ENCODE measurements at places on chromosomes 7 and 10.

DNA sequence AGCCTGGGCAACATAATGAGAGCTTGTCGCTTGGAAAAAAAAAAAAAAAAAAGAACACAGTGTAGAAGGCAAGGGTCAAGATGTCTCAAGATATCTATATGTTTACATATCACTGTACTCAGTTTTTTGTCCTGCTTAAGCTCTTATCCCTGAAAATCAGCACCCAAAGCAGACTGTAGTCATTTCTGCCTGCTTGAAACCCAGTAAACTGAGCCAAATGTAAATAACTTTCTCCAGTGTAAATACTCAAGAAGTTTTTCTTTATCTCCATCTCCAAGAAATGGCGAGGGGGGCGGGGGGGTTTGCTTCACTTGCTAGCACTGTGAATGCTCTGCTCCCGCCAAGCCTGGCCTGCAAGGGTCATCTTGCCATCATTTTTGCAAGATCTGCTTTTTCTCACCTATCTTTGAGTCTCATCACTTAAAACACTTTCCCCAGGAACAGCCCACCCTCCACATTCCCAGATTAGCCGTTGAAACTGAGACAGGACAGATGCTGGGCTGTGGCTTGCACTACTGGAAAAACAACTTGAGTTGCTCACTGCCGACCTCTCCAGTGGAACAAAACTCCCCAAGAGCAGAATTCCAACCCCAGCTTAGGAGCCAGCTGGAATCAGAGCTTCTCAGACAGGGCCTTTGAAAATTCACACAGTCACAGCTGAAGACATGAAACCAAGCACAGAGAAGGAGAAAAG is 54.6 kb downstream of the AFAP1L2 start:
- no peak for DNase-seq

DNA sequence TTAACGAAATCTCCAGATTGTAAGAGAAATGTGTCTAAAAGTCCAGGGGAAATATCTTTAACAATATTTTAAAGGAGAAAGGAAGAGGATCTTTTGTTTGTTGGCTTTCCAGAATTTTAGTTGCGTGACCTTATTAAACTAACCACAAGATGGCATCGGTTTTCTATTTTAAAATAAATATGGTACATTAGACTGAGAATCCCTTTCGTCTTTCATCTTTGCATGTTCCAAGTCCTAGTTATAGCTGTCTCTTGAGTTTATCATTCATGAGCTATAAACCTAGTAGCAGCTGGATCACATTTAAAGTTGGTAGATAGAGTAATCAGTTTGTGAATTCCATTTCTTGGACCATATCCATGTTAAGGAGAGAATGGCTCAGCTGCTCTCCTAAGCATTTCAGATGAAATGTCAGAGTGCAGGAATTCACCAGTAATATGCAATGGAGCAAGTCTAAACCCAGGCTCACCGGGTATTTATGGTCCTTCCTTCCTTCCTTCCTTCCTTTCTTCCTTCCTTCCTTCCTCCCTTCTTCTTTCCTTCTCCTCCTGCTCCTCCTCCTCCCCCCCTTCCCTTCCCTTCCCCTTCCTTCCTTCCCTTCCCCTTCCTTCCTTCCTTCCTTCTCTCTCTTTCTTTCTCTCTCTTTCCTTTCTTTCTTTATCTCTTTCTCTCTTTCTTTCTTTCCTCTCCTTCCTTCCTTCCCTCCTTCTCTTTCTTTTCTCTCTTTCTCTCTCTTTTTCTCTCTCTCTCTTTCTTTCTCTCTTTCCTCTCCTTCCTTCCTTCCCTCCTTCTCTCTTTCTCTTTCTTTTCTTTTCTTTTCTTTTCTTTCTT is 57.8 kb upstream of the RAB18 start:
- DNase-seq: no peak

GRCh38 chr10:4733150-4733842 is 92.7 kb upstream of the AKR1E2 start:
- DNase-seq: no peak

- DNase-seq: no peak
Observed at GRCh38 chr7:121557034-121557892, 161.2 kb upstream of the FAM3C start.

DNA sequence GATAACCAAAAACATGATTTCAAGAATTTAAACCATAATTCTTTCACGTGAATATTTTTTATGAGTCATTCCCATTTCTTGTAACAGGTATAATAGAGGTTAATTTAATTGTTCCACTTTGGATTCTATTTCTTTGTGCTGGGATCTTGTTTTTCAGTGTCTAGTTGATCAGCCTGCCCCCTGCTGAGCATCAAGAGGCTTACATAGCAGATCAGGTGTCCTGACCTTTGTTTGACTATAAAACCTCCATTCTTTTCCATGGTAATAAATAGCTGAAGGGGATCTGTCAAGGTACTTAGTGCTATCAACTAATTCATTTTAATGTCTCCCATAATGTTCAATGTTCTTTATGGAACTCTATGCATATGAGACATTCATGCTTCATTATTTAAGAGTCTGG is 4.9 kb downstream of the COL17A1 start:
- no peak for DNase-seq

DNA sequence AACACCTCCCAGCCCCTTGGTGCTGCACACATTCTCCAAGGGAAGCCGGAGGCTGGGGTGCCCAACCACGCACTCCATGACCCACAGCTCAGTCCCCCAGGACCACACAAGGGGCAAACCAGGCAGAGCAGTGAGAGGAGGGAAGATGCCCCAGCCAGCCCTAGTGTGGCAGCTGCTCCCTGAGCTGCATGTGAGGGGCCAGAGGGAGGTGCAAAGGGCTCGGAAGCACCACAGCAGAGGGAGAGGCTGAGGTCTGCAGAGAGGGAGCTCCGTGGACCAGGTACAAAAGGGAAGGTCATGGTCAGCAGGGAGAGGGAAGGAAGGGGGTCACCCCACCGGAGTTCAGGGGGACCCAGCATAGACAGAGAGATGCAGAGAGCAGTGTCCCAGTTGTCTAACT is 1.5 kb upstream of the CALML5 start:
- DNase-seq: no peak

- DNase-seq: no peak
Observed at GRCh38 chr10:5895804-5896203, 5.8 kb downstream of the FBH1 start.

DNA sequence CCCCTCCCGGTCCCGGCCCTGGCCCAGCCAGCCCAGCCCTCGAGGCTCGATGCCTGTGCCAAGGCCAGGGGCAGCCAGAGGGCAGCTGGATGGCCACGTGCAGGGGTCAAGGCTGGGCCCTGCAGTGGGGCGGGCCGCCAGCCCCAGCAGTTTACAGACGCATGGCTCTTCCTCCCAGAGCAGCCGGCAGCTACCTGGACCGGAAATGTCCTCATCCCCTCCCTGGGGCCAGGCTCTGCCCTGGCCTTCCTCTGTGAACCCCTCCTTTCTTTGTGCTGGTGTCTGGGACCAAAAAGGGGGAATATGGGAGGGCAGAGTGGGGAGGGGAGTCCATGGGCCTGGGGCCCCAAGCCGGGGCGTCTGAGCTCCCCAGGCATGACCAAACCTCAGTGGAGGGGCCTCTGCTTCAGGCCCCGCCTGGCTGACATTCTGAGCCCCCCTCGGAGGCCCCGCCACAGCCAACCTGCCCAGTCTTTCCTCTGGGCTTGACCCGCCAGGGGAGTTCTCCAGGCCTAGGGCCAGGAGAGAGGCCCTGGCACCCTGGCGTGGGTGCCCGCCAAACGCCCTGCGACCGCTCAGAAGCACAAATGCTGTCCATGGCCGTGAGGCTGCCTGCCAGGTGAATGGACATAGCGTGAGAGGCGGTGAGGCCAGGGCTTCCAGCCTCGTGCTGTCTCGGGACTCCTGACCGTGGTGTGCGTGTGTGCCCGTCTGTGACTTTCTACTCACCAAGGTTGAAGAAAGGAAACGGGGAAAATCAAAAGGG is 24.7 kb upstream of the AMZ1 start:
- no peak for DNase-seq

DNA sequence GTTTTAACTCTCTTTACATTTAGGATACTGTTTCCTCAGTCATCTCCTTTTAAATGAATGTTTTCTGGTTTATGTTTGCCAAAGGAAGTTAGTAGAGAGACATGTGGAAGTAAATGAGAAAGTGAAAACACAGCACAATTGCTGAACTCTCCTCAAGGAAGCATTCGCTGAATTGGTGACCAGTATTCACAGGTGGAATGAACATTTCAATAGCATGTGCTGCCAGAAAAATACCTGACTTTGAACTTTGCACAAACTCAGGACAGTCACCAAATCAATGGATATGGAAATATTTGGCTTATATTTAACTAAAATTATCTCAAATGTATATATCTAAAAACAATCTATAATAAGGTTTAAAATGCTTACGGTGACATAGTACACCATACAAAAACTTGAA is 28.5 kb downstream of the TSPAN12 start:
- DNase-seq: no peak

- DNase-seq: no peak
Observed at GRCh38 chr7:108468246-108468645, 12.0 kb upstream of the NRCAM start.

DNA sequence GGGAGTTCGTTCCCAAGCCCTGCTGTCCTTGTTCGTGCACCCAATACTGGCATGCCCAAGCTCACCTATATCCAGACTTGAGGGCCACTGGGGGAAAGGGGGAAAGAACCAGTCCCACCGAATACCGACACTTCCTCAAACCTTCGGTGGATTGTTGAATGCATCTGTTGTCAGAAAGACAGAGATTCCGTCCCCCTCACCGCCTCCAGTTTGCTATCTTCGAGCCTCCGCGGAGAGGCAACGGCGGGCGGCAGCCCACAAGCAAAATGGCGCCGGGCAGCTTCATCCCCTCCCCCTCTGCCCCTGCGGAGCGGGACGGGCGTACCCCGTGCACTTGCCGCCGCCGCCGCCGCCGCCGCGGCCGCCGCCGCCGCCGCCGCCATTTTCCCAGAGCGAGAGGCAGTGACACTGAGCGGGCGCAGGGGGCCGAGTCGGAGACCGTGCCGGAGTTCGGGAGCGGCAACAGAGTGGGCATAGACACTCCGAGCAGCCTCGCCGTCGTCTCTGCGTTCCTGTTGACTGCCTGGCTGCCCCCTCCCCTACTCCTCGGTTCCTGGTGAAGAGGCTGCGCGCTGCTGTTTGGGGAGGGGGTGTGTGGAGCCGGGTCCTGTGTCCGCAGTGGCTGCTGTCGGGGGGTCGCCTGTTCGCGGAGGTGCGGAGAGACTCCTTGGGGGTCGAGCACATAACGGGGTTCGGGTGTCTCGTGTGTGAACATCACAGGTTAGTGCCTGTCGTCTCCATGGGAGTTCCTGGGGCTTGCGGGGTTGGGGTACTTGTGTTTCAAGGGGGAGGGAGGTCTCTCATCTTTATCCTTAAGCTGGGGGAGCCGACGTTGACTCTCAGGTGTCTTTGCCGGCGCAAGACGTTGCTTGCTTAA is at the start of gene KMT2E:
Gene KMT2E (plus strand): TSS at position 390 of the 877 bp plus-strand sequence. CDS start 26,748 bp downstream, outside the sequence.
- peak; percentile 85 for DNase-seq

GRCh38 chr7:151008511-151009323 is 15.6 kb downstream of the ATG9B start:
- peak; percentile 70 for DNase-seq

GRCh38 chr10:3624367-3624766 is 160.6 kb downstream of the KLF6 start:
- no peak for DNase-seq

- DNase-seq: no peak
Observed at GRCh38 chr10:110327262-110327914, 22.7 kb upstream of the SMNDC1 start.

- no peak for DNase-seq
Observed at GRCh38 chr7:2276107-2276506, 34.1 kb downstream of the NUDT1 start.

DNA sequence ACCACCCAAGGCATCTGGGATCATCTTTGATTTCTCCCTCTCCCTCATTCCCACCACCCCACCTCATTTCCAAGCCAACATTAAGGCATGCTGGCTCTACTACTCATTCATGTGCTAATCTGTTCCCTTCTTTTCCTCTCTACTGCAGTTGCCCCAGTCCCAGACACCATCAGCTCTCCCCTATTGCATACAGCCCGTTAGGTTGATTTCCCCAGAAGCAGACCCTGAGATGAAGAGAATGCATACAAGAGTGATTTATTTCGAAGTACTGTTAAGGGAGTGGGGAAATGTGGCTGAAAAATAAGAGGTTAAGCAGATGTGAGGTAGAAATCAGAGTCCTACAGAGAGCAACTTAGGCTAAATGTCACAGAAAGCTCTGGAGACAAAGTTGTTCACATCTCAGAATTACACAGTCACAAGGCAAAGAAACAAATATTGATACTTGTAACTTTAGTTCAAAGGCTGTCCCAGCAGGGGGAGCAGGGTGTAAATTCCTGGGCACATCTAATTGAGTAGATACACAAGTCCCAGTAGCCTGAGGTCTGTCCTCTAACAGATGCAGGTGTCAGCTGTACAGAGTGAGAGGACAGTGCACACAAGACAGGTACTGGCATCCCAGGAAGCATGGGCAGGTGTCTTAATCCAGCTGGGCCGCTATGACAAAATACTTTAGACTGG is 20.9 kb downstream of the AKR1D1 start:
- DNase-seq: no peak

- no peak for DNase-seq
Observed at GRCh38 chr10:100025576-100025975, 15.8 kb upstream of the DNMBP start.

DNA sequence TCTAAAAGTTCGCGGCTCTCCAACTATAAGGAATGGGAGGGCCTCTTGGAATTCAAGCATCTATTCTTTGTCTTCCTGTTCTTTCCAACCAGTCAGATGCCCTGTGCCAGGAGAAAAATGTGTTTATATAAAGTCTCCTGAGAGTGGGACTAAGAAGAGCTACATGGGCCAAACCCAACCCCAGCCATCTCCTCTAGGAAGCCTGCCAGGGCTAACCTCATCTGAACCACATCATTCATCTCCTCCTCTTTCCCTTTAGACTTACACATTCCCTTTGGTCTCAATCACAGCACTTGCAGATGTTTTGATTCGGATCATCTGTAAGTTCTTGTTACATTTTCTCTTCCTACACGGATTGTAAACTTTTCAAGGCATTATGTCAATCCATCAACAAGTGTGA is 62.6 kb downstream of the DOCK4 start:
- no peak for DNase-seq

- DNase-seq: no peak
Observed at GRCh38 chr10:8352171-8353075, 297.9 kb downstream of the GATA3 start.

DNA sequence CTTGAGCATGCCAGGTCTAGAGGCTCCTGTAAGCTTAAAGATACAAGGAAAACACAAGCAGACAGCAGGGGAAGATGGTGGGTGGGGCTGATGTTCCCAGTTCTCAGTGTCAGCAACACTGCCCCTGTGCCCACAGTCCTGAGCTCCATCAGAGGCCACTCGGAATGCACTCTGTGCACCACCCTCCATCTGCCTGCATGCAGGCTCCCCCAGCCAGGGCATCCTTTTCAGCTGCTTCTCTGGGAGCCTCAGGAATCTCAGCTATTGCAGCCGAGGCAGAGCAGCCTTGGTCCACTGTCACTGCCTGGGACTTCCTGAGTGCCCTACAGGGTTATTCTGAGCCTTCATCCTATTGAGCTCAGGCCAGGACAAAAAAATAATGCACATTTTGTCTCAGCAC is 22.2 kb downstream of the LBX1 start:
- no peak for DNase-seq

GRCh38 chr10:72523932-72524396 is 101.9 kb downstream of the MICU1 start:
- DNase-seq: no peak

Measured in activated T-cell treated with anti-CD3 and anti-CD28 coated beads for 4 hours (primary cell).